ENCODE measurements at places on chromosomes 6 and 20.
A peak's percentile ranks its signal among the peaks of the same experiment; 100 is the strongest.

- DNase-seq = no peak
Observed at GRCh38 chr6:52596371-52597028, 19.6 kb upstream of the TRAM2 start.

GRCh38 chr6:136521427-136521826, 28.8 kb downstream of the MAP7 start:
- no peak for DNase-seq

GRCh38 chr6:46310196-46310595, 139.4 kb upstream of the ENPP5 start:
- DNase-seq = no peak

- DNase-seq = no peak
Observed at GRCh38 chr20:16036331-16036730, 536.9 kb downstream of the KIF16B start.

GRCh38 chr20:20237093-20237959, 130.6 kb upstream of the INSM1 start:
- no peak for DNase-seq

DNA sequence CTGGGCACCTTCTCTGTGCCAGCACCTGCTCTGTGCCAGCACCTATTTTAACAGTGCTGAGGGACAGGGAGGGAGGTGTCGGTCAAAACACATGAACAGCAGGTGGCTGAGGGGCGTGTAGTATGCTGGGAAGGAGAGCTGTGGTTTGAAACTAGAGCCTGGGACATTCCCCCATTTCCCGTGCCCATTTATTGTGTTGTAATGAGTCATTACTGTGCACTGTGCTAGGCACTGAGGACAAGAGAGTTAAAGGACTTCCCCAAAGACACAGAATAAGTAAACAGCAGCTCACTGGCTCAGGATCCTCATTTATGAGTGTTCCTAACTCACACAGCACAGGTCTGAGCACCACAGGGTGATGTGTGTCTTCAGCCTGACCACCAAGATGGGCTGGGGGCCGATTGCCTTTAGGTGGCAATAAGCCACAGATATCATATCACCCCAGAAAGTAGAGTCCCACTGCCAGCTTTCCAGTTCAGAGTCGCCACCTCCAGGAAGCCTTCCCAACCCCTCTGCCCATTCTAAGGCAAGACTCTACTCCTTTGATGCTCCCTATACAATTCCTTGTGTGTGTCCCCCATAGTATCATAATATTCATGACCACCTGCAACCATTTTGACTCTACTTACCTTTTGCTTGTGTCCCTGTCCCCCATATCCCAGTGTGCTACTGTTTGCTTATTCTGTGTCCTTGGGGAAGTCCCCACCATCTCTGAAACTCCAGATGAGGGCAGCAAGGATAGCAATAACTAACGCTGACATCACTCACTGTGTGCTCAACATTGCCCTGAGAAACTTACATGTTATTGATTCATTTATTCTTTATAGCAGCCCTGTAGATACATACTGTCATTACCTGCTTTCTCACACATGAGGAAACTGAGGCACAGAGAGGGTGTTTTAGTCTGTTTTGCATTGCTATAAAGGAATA, 87.3 kb downstream of the TOX2 start:
- DNase-seq = no peak

DNA sequence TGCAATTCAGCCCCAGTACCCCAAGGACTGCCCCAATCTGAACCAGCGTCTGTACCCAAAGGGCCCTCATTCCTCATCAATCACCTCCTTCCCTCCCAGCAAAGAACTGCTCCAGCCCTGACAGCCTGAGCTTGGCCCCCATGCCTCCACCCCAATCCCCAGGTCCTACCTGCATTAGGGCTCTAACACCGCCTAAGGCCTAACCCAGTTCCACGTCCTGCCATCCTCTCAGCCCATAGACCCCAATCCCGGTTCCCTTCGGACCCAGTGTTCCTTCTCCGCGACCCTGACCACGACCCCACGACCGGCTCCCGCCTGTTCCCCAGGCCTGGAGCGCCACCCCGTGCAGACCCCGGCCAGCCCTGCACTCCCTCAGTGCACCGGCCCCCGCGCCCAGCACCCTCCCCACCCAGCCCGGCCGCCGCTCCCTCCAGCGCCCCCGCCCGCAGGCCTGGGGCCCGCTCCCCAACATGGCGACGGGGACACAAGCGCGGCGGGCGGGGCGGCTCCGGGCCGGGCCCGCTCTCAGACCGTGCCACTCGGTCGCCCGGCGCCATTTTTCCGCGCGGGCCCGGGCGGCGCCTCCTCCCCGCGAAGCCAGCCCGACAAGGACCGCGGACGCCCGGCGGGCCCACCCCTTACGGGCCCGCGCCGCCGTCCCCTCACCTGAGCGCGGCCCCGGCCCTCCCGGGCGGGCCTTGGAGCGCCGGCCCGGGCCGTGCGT, 483 bp downstream of the NCOA6 start:
- DNase-seq = peak; percentile 87

DNA sequence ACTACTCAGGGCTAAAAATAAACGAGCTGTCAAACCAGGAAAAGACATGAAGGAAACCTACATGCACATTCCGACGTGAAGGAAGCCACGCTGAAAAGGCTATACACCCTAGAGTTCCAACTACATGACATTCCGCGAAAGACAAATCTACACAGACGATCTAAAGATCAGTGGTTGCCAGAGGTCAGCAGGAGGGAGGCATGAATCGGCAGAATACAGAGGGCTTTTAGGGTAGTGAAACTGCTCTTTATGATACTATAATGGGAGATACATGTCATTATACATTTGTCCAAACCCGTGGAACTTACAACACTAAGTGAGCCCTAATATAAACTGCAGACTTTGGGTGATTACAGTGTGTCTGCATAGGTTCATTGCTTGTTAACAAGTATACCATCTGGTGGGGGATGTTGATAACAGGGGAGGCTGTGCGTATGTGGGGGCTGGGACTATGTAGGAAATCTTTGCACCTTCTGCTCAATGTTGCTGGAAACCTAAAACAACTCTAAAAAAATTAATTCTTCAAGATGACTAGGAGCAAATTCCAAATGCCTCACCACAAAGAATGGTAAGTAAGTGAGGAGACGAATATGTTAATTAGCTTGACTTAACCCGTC, 132.2 kb upstream of the CDH4 start:
- DNase-seq = no peak

- DNase-seq = peak; percentile 72
Observed at GRCh38 chr6:35569011-35569461, 56.3 kb upstream of the TULP1 start.

DNA sequence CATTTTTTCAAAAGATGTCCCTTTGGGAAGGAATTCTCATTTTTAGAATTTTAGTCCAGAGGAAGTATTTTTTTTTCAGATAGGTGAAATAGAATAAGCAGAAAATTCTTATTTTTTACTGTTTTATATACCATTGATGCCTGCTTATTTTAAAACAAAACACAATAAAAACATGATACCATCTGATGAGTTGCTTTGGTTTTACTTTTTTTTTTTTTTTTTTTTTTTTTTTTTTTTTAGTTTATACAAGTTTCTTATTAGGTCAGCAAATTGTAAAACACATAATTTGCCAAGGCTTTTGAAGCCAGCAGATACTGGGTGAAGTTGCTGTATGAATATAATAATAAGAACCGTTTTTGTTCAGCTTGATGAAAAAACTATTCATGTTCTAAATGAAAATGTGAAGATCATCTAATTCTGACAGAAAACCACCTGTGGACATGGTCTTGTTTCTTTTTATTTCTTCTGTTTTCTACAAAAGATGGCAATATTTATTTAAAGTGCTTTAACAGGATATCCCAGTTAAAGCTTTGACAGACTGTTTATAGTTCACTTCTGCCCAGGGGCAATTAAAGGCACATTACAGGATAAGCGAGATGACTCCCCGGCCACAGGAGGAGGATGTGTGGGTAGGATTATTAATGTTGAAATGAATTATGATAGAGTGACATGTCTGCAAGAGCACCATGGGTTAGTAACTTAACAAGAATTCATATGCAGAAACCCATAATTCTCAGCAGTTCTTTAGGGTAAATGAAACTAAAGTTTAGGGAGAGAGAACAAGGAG, 31.1 kb downstream of the MYB start:
- DNase-seq = no peak

DNA sequence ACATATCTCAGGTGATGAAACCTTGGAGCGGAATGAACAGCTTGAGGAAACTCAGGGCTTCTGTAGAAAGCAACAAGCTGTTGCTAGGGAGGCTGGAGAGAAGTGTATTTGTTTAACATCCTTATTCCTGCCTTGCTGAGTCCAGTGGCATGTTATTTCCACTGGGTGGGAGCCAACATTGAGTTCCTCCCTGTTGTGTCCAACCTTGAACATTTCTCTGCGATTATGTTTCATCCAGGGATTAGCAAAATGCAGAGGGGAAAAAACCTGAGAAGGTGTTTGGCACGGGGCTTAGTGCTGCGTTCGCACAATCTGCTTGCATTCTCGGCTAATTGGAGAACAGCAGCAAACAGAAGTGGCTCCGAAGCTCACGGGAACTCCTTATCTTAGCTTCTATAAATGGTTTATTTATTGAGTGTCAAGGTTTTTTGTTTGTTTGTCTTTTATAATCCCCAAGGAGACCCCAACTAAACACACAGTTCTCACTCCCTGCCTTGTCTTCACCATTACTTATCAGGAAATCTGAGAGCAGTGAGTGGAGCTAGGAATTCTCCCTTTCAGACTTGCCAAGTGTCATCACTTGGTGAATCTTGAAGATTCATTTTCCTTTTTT, 412.8 kb downstream of the CDC5L start:
- no peak for DNase-seq

- no peak for DNase-seq
Observed at GRCh38 chr6:151130329-151130728, 109.4 kb upstream of the AKAP12 start.

DNA sequence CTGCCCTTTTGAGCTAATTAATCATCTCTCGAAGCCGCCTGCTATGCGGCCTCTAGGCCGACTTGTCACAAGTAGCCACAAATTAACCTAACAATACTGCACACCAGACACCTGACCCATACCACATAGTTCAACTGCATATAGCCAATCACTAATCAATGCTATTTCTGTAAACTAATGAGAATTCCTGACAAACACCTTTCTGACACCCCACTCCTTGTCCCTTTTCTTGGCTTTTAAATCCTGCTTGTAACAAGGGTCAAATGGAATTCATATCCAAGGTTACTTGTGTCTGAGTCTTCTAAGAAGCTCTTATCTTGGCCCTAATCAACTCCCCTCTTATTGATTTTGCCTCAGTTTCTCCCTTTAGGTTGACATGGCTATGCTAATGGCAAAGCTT, 366.1 kb downstream of the NRN1 start:
- no peak for DNase-seq

GRCh38 chr20:34155836-34156235, 43.8 kb upstream of the EIF2S2 start:
- DNase-seq = no peak

GRCh38 chr20:1440024-1440423, 26.6 kb downstream of the NSFL1C start:
- DNase-seq = no peak

GRCh38 chr6:52937908-52938307, 28.4 kb upstream of the GSTA3 start:
- DNase-seq = no peak

- peak; percentile 64 for DNase-seq
Observed at GRCh38 chr6:33719326-33719987, 8.0 kb upstream of the UQCC2 start.

DNA sequence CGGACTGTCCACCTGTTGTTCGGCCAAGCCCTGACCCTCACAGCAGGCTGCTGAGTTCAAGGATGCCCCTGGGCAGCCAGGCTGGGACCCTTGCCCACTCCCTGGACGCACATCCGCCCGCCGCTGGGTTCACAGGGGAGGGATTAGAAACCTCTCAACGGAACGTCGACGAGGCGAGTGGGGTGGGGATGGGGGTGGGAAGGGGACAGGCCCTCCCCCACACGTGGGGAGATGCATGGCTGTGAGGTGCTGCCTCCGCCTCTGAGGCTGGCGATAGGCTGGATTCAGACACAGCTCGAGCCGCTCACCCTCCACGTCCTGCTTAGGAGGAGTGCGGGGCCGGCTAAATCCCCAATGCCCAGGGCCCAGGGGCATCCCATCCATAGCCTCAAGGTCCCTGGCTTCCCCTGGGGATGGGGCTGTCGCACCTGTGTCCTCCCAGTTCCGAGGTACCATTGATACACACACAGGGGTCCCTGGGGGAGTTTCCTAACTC, 90.6 kb upstream of the BHLHE23 start:
- DNase-seq = no peak

DNA sequence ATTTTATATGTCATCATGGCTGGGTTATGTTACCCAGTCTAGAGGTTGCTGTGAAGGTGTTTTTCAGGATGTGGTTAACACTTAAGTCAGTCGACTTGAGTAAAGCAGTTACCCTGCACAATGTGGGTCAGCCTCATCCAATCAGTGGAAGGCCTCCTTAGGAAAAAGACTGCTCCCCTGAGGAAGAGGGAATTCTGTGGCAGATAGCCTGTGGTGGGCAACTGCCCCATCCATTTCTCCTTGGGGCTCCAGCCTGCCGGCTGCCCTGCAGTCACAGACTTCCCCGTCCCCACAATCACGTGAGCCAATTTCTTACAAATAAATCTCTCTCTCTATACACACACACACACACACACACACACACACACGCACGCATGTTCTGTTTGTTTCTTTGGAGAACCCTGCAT, 34.5 kb upstream of the MPC1 start:
- peak; percentile 35 for DNase-seq

DNA sequence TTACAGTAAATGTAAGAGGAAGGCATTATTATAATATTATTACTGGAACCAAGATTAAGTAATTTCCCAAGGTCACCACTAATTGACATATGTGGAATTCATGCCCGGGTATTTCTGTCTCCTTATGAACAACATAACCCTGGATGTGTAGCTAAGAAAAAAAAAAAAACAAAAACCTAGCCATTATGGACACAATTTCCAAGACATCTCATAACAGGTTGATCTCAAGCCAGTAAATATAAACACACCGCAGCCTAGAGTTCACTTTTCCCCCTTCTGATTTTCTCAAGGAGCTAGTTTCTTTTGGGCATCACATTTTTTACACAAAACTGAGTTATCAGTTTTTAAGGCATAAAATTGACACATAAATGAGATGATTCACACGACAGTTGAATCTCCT, 306.5 kb upstream of the RSPO3 start:
- DNase-seq = no peak

DNA sequence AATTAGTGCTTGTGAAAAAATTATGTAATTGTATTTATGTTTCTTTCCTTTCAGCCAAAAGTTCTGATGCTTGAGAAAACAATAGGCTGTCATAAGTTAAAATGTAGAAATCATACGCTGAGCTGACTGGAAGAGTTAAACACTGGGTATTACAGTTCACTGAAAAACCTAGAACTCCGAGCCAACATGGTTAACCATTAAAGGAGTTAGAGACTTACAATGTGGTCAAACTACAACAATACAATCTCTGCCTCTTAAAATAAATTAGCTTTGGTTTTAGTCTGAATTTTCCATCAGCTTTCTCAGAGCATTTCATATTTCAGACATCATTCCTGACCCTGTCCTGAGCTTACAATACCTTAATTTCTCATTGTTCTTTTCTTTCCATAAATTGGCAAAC, 91.0 kb downstream of the COL12A1 start:
- DNase-seq = no peak

GRCh38 chr6:132865364-132865763, 51.0 kb downstream of the RPS12 start:
- no peak for DNase-seq

- peak; percentile 92 for DNase-seq
Observed at GRCh38 chr20:34709831-34710567, 5.9 kb downstream of the TP53INP2 start.

- DNase-seq = no peak
Observed at GRCh38 chr20:48060841-48061720, 275.8 kb upstream of the SULF2 start.

GRCh38 chr6:128803911-128804310, 79.0 kb upstream of the LAMA2 start:
- no peak for DNase-seq

All from upper lobe of right lung (tissue), 1 donor.